Stimulated activated CD8-positive, alpha-beta memory T cell treated with anti-CD3 and anti-CD28 coated beads, Interleukin-7, amount 100 ng/mL, for 1 hour (primary cell): ENCODE measurements at places on chromosomes 4 and X.

GRCh38 chrX:118637997-118638396 lies 89.4 kb upstream of the IL13RA1 start:
- DNase-seq: no peak

- no peak for DNase-seq
These were observed 105.5 kb upstream of the STK26 start for GRCh38 chrX:131917588-131917987.

GRCh38 chrX:17809984-17810383 lies 51.1 kb downstream of the RAI2 start:
- DNase-seq: no peak

DNA sequence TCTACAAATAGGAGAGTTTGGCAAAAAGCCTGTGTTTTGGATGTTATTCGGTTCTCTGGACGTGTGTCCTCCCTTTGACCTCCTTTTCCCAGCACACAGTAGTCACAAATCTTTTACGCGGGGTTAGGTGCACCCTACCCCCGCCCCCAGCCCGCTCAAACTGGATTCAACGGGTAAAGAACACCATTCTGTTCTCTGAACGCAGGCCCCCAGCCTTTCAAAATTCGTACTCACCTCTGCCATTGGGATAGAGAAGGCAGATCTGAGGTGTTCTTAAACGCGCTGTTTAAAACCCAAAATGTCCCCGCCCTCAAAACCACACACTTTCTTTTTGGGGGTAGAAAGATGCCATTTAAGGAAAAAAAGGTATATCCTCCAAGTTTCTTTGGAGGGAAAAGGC lies 2.7 kb downstream of the LEF1 start:
- DNase-seq: no peak

DNA sequence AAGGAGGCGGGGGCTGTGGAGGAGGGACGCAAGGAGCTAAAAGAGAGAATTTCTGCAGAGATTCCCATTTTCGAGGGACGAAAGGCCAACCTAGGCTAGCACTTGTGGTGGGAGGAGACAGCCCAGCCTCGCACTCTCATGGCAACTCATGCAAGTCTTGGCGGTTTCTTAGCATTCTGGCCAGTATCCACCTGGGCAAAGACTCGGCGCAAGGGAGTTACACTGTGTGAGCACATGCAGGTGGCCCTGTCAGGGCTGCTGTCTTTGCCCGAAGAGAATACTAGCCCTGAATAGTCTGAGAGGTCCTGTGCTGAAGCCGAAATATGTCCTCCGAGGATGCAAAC lies 15.5 kb downstream of the MCF2 start:
- no peak for DNase-seq
